ENCODE measurements at places on chromosomes 7 and 10.

GRCh38 chr10:20839141-20839540 is 58.0 kb downstream of the NEBL start:
- no peak for DNase-seq

DNA sequence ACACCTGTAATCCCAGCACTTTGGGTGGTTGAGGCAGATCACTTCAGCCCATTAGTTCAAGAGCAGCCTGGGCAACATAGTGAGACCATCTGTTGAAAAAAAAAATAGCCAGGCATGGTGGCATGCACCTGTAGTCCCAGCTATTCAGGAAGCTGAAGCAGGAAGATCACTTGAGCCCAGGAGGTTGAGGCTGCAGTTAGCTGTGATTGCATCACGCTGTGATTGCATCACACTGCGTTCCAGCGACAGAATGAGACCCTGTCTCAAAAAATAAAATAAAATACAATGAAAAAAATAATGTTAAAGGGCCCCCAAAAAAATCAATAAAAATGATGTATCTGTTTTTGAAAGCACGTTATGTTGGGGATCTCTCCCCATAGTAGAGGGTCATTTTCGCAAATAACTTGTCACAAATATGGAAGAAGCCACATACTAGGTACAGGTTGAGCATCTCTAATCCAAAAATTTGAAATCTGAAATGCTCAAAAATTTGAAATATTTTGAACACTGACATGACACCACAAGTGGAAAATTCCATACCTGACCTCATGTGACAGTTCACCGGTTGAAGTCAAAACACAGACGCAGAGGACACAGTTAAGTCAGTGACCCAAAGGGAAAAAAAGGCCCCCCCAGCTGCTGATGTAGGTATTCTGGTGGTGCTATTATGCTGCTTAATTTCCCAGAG is 9.5 kb downstream of the CISD1 start:
- DNase-seq: no peak

DNA sequence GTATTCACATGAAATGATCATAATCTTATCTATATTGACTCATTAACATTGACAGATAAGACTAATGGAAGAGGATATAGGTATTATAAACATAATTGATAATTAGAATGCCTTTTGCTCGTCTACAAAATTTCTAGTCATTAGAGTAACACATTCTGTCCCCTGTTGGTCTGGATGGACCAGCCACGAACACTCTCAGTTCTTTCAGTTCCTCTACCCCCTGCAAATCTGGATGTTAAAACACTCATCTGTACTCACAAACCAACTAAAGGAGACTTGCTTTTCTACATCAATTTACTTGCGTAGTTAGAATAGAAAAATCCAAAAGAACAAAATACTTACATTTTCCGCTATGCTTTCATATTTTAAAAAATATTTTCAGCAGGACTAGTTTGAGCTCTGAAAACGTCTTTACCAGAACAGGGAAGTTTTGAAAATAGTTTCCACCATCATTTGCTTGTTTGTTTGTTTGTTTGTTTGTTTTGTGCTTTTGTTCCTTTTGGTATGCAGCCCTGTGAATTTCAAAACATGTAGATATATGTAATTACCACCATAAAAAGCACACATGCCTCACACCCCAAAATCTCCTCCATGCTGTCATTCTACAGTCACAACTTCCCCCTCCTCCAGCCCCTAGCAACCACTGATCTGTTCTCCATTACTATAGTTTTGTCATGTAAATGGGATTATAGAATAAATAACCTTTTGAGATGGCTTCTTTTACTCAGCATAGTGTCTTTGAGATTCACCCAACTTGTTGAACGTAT is 103.8 kb downstream of the FZD1 start:
- no peak for DNase-seq

DNA sequence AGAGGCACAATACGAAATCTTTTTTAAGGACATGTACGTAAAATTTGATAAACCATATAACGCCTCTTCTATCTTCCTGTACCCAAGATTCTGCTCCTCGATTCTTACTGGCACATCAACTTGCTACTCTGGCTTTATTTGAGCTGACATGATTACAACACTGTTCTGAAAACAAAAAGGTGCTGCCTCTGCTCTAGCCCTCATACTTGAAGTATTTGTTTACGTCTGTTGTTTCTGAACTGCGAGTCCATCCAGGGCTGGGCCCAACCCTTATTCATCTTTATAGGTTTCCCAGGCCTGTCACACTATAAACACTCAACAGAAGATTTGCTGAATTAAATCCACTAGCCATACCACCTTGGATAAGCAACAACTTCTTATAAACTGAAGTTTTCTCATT is 96.2 kb upstream of the SVIL start:
- DNase-seq: no peak

DNA sequence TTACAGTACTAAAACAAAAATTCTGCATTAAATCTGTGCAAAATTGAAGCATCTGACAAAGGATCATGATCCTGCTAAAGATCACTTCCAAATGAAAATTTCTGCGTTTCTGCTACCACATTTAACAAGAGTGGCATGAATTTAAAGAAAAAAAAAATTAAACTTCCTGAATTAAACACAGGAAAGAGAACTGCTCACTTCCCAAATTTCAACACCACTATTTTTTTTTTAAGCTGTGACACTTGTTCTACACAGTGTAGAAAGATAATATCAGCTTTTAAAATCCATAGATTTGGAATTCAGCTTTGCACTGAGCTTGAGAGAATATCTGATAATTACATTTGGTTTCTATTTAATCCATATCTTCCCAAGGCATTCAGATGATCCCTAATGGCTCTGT is 73.6 kb downstream of the EPC1 start:
- no peak for DNase-seq

DNA sequence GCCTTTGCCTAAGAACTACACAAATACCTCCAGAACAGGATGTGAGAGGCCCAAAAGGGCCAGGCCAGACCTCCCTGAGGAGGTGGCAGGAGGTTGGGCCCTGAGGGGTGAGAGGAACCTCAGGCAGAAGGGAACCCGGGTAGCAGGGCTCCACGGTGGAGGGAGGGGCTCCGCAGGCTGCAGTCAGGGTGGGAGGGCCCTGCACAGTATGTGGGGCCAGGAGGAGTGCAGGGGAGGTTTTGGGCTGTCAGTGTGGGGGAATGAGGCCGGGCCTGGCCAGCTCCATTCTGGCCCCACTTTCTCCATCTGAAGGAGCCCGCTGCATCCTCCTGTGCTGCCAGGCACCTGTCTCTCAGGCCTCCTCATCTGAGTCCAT is 25.9 kb downstream of the DNAJB12 start:
- no peak for DNase-seq

DNA sequence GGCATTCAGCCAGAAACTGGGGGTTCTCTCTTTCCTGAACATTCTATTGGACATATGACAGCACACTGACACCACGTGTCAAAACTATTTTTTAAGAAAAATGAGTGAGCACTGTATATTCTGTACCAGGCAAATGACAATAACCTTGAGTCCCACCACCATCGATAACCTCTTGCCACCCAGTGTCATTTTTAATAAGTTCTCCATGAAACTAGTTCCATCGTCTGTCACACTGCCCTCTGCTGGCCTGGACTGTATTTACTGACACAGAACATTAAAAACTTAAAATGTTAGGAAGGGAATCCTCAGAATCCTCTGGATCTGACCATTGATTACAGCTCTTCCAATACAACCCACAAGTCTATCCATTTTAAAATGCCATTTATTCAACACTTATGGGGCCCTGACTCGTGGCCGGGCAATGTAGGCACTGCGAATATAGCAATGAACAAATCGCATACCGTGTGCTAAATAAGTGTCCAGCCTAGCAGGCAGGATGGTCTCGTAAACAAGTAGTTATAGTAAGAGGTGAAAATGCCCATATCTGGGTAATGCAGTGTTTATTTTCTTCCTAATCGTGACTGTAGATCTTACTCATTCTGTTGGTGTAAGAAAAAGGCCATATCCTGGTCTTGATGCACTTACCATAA is 35.9 kb upstream of the CACNB2 start:
- DNase-seq: no peak

GRCh38 chr10:129511086-129511485 is 44.0 kb downstream of the MGMT start:
- no peak for DNase-seq

DNA sequence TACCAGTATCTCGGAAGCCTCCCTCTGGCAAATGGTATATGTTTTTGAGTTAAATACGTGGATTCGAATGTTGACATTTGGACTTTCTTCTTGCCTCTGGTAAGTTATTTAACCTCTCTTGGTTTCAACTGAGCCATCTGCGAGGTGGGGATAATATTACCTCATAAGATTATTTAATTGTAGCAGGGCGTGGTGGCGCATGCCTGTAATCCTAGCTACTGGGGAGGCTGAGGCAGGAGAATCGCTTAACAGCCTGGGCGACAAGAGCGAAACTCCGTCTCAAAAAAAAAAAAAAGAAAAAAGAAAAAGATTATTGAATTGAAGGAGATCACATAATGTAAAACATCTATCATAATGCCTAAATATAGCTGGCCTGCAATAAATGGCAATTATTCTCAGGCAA is 396 bp upstream of the TAF5 start:
- no peak for DNase-seq

DNA sequence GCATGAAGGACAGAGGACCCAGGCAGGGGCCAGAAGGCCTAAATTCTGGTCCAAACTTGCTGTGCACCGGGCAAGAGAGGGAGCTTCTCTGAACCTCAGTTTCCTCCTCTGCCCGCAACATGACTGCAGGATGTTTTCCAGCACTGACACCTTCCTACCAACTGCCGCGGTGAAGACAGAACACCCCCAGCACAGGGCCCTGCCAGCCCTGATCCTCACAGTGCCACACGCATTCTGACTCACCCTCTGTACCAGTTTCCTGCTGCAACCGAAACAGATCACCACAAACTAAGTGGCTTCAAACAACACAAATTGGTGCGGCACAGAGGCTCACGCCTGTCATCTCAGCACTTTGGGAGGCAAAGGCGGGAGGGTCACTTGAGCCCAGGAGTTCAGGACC is 18.1 kb downstream of the MAD1L1 start:
- no peak for DNase-seq

- no peak for DNase-seq
Observed at GRCh38 chr10:14547816-14548215, 217.1 kb upstream of the FRMD4A start.

DNA sequence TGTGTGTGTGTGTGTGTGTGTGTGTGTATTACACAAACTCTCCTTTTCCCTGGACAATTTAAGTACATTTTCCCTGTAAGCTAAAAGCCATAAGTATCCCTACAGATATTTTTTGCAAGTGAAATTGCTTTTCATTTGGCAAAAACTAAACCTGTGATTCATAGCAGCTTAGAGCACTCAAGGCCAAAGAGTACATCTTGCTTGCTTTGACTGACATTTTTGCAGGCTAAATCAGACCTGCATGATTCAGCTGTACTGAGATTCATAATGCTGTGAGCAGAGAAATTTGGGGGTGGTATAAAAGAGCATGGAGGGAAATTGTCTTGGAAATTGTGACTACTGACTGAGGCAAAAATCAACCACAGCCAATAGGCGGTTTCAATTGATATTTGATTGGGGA is 500.4 kb downstream of the GFRA1 start:
- DNase-seq: no peak

GRCh38 chr10:26650406-26650805 is 47.1 kb upstream of the PDSS1 start:
- DNase-seq: no peak

DNA sequence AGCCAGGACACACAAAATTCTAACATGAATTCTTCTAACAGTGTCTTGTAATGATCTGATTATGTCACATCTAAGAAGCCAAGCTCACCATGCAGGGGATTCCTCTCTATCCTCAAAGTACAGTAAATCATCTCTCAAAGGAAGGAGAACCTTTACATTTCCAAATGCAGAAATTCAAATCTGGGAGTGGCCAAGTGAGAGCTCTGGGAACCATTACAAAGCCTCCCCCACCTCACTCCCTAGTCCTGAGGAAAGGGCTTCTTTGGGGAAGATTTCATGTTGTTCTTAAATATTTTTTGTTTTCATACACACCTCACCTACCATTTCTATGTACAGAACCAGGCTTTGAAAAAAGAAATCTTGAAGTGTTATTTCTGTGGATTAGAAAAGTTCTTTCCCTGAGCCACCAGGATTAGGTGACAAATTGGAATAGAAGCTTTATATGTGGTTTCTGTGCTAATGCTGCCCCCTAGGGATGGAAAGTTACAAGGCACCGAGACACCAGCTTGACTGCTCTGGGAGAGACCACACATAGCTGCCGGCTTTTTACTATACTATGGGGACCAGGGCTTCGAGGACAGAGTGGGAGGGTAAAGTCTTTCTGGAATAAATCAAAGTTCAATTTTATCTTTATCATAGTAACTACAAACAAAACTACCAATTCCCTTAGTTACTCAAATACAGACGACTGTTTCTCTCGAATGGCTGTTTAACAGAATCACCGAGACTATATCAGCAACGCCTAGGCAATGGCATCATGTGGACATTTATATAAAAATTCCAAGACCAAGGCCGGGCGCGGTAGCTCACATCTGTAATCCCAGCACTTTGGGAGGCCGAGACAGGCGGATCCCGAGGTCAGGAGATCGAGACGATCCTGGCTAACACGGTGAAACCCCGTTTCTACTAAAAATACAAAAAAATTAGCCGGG is 116.1 kb downstream of the RNF216 start:
- no peak for DNase-seq

- no peak for DNase-seq
Observed at GRCh38 chr7:23477962-23478866, 7.9 kb upstream of the IGF2BP3 start.

- DNase-seq: no peak
Observed at GRCh38 chr7:32518534-32519140, 23.3 kb downstream of the AVL9 start.

DNA sequence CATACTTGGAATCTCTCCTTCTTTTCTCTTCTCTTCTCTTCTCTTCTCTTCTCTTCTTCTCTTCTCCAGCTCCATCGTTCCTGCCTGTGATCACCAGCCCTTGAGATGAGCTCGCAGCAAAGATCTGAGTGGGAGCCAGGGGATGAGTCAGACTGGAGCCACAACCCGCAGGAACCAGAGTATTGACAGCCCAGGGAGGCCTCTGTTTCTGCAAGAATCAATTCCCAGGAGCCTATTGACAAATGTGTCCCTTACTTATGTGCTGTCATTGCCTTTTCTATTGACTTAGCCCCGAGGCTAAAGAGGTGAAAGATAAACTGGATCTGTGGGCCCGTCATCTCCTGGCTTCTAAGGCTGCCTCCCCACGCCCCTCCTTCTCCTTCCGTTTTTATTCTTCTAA is 13.1 kb upstream of the HABP2 start:
- DNase-seq: no peak

- no peak for DNase-seq
Observed at GRCh38 chr7:150719436-150719835, 3.0 kb downstream of the GIMAP1 start.

DNA sequence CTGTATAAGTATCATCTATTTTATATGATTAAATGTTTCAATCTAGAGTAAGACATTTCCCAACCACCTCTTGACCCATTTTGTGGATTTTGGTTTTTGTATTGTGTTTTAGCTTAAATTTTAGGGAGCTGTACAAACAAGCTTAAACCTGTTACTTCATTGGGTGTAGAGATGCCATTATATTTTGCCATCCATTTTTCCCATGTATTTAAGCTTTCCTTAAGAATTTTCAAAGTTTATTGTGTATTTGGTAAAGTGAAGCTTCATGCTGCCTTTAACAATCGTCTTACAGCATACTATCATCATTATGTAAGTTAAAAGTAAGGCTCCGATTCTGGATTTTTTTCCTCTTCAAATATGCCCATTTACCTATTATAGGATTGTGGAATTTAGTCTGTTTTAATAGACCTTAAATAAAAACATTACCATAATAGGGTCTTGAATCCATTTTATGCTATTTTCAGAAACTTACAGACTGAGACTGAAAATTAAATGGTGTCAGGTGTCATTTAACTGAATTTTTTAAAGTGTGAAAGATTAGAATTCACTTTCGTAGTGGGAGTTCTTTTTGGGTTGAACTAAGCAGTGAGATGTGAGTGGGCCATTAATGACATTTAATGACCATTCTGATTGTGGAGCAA is 2.2 kb downstream of the KMT2E start:
- no peak for DNase-seq

All from SIG-M5 (cell line).